ENCODE measurements at places on chromosomes 11 and 22.

DNA sequence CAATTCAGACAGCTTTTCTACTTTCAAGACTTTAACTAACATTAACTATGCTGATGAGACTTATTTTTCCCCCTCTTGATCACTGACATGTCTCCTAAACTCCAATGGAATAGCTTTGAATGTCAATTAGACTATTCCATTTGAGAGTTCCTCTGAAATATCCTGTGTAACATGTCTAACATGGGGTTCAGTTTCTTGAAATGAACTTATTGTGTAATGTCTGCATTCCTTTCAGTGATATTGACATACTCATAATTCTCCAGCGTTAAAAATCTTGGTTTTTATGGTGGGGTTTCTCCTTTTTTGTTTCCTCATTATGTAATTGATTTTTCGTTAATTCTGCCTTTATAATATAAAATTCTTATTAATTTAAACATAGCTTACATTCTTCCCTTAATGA is 37.7 kb upstream of the SPTBN2 start:
- DNase-seq, result no peak

DNA sequence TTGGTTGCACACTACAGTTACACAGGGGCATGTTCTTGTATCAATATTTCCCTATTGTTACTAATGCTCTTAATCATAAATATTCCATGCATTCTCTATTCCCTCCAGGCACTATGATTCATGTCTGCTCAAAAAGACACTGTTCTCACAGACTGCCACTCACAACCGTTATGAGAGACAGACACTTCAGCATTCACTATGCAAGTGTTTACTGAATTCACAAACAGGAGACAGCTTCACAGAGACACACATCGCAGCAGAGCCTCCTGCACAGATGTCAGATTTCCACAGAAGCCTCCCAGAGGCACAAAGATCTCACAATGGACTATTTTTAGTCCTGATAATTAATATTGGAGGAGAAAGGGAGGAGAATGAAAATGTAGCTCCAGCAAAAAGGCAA is 930.4 kb downstream of the OPCML start:
- DNase-seq, result no peak

DNA sequence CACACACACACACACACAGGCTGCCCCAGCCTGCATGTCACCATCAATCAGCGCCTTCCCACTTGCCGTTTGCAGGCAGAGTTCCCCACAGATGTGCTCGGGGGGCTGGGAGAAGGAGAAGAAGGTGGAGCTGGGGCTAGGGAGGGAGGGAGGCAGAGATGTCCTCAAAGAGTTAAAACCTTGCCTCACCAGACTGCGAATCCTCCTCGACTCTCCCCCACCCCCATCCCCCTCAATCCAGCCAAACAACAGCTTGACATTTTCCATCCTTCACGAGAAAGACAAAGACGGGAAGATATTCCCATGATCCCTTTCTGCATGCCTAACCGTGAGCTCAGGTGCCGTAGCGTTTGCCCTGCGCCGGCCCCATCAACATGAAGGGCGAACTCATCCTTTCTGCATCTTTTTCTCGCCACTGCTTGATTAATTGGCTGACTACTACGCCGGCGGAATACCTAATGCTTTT is 365.5 kb downstream of the MIAT start:
- DNase-seq, result no peak

DNA sequence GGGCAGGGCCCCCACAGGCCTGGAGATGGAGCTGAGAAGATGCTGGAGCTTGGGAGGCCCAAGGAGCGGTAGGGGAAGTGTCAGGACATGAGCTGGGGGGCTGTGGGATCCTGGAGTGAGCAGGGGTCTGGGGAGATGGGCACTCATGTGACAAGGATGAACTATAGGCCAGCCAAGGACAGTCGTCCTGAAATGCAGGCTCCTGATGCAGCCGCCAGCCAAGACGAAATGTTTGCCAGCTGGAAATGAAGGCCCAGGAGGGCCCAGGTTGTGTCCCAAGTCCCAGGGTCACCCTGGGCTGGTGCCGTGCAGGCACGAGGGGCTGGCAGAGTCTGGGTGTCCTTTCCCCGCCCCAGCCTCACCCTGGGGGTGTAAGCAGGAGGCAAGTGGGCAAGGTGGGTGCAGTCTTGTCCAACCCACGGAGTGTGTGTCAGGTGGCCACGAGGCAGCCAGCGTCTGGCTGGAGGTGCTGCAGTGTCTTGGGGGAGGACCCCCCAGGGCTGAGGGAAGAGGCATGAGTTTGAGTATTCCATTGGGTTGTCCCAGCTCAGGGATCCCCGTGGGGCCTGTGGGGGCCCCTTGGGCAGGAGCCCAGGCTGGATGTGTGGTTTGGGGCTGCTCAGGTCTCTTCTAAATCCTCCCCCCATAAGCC is 21.4 kb downstream of the MRGPRG start:
- no peak for DNase-seq

GRCh38 chr11:19951558-19952115 is 208.6 kb downstream of the DBX1 start:
- DNase-seq, result peak; percentile 65

DNA sequence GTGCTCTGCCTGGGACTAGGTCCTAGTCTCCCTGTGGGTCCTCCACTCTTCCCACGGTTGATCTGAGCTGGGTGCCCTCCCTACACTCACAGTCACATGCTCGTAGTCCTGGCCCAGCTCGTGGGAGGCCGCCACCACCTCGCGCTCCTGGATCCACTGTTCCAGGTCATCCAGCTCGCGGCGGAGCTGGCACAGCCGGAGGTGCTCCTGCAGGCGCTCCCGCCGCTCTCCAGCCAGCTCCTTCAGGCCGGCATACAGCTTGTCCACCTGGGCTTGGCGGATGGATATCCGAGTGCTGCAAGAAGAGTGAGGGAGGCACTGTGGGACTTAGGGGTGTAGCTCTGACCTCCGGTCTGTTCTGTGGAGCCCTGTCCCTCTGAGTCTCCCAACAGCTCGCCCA is 14.8 kb upstream of the RBM4B start:
- DNase-seq, result no peak

- DNase-seq, result no peak
Observed at GRCh38 chr22:30572210-30572609, 2.3 kb downstream of the GAL3ST1 start.

- DNase-seq, result no peak
Observed at GRCh38 chr11:66326261-66327111, 9.6 kb upstream of the CD248 start.

GRCh38 chr22:27075028-27075678 is 417.8 kb downstream of the MIAT start:
- no peak for DNase-seq

DNA sequence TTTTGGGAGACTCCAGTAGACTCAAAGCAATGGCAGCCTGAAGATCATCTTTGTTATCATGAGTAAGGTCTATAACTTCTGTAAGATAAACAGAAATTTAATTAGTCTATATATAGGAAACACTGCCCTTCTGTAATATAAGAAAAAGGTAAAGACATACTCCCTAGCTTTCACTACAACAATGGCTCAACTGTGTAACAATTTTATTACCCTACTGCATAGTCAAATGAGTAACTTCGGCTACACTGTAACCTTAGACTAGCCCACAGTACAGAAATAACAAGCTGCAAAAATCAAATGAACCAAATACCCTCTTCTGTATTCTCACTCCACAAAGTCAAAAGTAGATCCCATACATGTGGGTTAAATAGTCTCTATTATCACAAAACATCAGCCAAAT is 33.7 kb downstream of the USP28 start:
- no peak for DNase-seq

All from NCI-H524 (cell line).